ENCODE measurements at places on chromosomes 12 and 14. TPM values are rescaled to one million over a fixed set of nuclear protein-coding genes. Genes with fewer than 3 reads are reported as not detected.
A peak's percentile ranks its signal among the peaks of the same experiment; 100 is the strongest.

DNA sequence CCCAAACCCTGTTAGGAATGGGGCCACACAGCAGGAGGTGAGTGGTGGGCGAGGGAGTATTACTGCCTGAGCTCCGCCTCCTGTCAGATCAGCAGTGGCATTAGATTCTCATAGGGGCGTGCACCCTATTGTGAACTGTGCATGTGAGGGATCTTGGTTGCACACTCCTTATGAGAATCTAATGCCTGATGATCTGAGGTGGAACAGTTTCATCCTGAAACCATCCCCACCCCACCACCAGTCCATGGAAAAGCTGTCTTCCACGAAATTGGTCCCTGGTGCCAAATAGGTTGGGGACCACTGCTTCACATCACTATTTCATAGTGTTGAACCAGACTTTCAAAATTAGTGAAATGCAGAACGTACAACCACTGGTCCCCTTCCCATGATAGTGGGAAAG lies 57.9 kb upstream of the BICD1 start:
- DNase-seq = no peak

DNA sequence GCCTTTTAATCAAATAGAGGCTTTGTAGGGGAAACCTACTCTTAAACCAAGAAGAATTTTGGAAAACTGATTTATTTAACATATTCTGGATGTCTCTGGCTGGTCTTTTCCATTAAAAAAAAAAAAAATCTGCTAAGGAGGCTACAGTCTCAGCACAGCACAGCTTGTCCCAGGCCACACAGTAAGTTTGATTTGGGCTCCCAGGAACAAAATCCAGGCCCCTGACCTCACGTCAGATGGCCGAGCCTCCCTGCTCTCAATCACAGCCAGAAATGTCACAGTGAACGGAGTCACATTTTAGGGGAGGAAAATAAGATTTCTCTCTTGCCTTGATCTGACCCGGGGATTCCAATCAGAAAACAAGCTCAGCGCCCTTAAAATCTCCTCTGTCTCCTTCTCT lies 72.9 kb upstream of the TBX5 start:
- no peak for DNase-seq

DNA sequence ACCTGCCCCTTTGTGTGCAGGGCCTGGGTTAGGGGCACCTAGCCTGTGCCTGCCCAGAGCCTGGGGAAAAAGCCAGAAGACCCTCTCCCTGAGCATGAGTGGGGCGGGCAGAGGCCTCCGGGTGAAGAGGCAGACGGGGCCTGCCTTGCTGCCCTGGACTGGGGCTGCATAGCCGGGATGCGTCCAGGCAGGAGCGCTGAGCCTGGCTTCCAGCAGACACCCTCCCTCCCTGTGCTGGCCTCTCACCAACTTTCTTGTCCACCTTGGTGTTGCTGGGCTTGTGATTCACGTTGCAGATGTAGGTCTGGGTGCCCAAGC lies 216.1 kb downstream of the TMEM121 start:
- DNase-seq = no peak

DNA sequence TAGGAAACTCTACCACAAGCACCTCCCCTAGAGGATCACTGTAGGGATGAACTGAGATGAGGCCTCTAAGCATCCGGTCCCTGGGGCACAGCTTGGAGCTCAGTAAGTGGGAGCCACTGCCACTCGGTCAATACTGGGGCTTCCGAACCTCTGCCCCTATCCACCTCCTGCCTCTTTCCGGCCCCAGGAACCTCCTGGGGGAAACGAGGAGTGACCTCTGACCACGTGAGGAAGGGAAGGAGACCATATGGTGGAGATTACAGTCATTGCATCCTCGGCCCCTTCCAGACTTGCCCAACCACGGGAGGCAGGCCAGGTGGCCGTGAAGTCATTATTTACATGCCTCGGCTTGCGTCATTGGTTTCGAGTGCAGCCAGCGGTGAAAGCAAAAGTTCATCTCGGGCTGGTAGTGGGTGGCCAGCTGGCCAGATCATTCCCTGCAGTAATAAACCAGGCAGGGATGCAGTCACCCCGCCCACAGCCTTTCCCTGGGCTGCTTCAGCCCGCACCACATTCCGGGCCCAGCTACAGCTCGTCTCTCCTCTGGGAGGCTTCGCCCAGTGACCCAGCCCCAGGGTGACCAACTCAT lies 65.4 kb downstream of the C14orf132 start:
- no peak for DNase-seq

GRCh38 chr12:123900871-123901376 lies 71.7 kb downstream of the CCDC92 start:
- peak; percentile 66 for DNase-seq

DNA sequence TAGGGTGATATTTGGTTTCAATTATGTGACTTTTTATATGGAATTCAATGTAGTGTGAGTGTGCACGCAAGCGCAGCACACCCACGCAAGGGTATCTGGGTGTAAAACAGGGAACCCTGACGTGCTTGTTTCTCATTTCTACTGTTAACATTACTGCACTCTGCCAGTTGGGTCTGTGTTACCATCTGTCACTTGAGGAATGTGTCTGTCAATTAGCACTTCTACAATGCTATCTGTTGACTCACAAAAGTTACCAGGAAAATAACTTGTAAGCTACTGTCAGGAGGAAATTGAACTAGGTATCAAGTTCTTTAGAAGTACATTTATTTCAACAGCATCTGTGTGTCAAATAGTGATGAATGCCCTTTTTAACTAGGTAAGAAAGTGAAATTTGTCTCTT lies 695.5 kb upstream of the LRFN5 start:
- no peak for DNase-seq

DNA sequence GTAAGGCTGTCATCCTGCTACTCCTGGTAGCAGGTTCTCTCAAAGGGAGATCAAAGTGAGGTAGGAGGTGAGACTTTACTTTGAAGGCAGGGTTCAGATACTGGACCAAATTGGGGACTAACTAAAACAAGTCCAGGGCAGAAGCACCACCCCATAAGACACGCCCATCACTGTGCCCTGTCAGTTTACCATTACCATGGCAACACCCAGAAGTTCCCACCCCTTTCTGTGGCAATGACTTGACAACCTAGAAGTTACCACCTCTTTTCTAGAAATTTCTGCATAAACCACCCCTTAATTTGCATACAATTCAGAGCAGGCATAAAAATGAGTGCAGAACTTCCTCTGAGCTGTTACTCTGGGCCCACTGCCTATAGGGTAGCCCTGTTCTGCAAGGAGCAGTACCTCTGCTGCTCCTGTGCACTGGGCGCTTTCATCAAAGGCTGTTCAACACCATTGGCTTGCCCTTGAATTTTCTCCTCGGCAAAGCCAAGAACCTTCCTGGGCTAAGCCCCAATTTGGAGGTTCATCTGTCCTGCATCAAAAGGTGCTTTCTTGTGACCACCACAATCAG lies 64.8 kb upstream of the MAX start:
- DNase-seq = no peak

DNA sequence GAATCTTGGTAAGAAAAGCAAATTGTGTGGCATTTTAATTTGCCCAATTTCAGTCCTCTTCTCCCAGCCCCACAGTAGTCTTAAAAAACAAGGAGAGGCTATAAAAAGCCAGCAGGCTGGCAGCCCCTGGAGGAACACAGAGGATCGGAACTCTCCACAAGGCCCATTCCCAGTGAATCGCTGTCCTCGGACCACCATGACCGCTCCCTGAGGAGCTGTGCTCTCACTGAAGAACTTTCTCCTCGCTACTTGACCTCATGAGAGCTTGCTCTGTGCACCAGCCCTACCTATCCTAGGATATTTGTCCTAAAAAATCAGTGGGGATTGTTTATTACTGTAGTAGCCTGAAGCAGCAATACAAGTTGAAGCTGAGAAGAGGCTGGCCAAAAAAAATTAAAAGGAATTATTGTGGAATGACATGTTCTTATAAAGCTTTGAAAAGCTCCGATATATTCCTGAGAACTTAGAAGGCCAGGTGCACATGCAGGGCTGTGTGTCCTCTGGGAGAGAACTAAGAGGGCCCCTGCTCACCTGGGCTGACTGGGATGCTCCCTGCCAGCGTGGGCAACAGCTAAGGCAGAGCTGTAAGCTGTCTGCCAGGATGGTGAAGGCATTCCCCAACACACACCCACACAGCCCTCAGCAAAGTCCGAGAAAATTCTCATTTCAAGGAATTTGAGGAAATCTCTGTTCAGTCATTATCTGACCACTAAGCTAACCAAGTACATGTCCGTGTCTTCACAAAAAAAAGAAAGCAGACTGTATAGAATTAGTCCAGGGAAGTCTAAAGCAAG lies 148.8 kb upstream of the SFSWAP start:
- DNase-seq = no peak

DNA sequence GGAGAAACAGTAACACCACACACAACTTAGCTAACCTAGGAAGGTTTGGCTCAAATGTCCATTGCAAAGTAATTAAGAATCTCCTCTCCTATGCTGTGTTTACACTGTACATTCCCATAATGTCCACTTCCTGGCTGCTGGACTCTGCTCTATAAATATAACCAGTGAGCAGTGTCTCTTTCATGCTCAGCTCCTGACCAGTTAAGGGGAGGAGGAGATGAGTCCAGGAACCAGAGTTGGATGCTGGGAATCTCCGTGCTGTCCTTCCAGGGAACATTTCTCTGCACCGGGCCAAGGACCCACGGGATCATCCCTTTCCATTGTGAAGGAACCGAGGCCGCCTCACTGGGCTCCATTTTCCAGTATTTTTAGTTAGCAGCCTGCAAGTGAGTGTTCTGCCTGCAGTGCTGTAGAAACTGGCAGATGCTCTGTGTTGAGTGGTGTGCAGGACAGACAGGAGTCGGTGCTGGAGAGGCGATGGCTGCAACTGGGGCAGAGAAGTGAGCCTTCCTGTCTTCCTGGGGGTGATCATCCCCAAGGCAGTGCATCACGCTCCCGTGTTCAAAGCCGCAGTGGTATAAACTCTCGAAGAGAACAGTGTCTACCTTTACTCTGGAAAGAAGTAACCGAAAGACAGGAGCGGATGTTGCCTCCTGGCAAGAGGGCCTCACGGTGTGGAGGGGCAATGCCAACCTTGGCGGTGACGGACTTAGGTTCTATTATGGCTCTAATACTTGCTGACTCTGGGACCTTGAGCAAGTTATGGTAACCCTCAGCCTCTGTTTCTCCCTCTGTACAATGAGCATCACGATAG lies 195.5 kb downstream of the CACNA1C start:
- no peak for DNase-seq

GRCh38 chr12:131896811-131897270 lies 2.4 kb downstream of the ULK1 start:
- no peak for DNase-seq

DNA sequence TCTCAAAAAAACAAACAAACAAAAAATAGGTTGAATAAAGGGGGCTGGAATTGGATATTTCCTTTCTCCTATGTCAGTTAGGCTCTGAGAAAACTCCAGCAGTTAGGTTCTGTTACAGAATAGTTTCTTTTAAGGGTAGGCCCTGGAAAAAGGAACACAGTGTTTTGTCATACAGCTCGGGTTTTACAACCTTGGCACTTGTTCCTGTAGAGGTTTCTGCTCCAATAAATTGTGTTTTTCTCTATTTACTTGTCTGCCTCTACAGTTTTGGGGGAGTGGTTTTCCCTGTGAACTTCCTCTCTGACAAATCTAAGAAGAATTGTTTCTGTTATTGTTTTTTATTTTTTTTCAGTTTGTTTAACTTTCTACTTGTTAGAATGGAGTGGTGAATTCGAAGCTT lies 167.6 kb downstream of the ACSS3 start:
- DNase-seq = no peak

DNA sequence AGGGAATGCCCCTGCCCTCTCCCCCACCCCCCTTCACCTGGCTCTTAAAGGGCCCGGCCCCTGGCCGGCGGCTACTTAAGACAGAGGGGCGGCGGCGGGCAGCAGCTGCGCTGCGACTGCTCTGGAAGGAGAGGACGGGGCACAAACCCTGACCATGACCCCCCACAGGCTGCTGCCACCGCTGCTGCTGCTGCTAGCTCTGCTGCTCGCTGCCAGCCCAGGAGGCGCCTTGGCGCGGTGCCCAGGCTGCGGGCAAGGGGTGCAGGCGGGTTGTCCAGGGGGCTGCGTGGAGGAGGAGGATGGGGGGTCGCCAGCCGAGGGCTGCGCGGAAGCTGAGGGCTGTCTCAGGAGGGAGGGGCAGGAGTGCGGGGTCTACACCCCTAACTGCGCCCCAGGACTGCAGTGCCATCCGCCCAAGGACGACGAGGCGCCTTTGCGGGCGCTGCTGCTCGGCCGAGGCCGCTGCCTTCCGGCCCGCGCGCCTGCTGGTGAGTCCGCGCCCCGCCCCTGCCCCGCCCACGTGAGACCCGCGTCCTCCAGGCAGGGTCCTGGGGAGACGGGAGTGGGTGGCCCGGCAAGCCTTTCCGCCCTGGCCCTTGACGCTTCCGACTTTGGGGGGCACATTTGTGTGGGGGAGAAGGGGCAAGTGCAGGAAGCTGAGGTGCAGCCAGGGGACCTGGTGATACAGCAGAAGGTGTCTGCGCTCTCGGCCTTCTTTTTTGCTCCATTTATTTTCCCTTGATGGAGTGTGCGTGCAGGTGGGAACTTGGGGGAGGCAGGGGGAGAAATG lies at the start of gene IGFBP6:
IGFBP6 (plus strand) TSS at position 104 of the 790 bp plus-strand sequence; CDS start at position 155, 51 bp downstream.
- DNase-seq = no peak

- DNase-seq = no peak
These were observed 80.2 kb downstream of the ELK3 start for GRCh38 chr12:96274331-96274730.

GRCh38 chr14:90996967-90997366 lies 63.5 kb downstream of the RPS6KA5 start:
- no peak for DNase-seq

DNA sequence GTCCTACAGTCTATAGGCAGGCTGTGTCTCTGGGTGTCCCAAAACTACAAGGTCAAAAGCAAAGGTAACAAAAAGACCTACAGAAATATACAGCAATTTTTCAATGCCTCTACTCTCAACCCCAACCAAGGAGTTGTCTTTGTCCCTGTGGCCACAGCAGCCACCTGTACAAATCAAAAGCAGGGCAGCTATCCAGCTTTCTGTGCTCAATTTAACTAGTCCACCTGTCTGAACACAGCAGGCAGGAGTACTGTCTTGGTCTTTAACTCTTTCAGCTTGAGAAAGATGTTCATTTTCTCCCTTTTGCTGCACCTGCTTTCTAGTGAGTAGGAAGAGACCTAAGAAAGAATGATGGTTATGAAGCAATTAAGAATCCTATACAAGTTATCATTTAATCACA lies 19.7 kb downstream of the GDF11 start:
- no peak for DNase-seq

The CCDC175 gene
- 0.19 TPM for total RNA-seq

The LBHD2 gene
- not detected for total RNA-seq

The HCAR2 gene
- total RNA-seq = not detected

The IFNG gene
- not detected for total RNA-seq

The GLIPR1L2 gene
- not detected for total RNA-seq

The SETD3 gene
- total RNA-seq = 64.0 TPM

The AJUBA gene
- total RNA-seq = 46.0 TPM

The GPR137C gene
- 4.3 TPM for total RNA-seq

The DIO3 gene
- 0.19 TPM for total RNA-seq

The GPRC5D gene
- not detected for total RNA-seq

The ADAM20 gene
- 0.26 TPM for total RNA-seq

The PPFIA2 gene
- 1.8 TPM for total RNA-seq

The SLC4A8 gene
- 15.2 TPM for total RNA-seq

The ANKS1B gene
- total RNA-seq = 8.5 TPM

The AQP6 gene
- total RNA-seq = not detected
